ENCODE measurements at places on chromosomes 7 and 10.

DNA sequence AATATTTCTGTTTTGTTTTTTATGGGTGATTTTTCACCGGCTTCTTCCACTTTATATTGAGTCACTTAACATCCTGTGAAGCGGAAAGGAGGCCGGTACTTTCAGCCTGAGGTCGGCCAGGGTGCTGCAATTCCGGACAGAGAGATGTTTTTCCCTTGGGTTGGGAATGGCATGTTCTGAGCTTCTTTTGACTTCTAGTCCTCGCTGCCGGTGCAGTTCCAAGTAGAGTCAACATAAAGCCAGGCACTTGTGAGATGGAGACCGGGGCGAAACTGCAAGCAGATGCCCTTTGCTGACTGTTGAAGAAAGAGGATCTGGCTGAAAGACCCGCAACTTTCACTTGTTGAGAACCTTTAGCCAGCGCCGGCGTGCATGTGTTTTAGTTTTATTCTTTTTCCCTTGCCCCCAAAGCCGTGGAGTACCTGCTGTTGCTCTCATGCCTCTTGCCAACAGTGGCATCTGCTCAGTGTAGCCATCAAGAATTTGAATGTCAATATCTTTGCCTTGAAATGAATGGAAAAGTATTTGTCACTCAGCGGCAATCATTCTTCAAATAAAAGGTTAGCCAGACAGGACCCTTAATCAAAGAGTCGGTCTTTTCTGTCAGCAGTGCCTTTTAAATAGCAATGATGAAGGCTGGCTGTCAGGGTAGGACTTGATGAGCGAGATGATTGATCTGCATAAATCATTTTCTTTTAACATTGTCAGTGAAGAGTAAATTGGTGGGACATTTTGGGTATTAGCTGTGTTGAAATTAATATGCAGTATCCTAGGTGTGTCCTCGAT is 351.2 kb downstream of the LRMDA start:
- no peak for DNase-seq

DNA sequence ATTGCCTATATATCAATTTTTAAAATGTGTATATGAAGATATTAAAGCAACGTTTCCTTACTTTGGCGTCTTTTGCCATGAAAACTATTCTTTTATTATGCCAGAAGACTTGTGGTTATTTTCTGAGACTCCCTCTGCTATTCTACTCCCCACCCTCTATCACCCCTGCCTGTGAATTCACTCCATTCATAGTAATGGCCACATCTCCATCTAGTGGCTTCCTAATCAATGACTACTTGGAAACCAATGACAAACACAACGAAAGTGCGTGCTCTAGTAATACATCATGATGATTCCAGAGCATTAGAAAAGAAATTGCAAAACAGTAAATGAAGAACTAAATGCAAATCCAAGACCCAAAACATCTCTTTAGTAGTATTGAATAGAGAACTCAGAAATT is 186.7 kb upstream of the HGF start:
- DNase-seq = no peak

DNA sequence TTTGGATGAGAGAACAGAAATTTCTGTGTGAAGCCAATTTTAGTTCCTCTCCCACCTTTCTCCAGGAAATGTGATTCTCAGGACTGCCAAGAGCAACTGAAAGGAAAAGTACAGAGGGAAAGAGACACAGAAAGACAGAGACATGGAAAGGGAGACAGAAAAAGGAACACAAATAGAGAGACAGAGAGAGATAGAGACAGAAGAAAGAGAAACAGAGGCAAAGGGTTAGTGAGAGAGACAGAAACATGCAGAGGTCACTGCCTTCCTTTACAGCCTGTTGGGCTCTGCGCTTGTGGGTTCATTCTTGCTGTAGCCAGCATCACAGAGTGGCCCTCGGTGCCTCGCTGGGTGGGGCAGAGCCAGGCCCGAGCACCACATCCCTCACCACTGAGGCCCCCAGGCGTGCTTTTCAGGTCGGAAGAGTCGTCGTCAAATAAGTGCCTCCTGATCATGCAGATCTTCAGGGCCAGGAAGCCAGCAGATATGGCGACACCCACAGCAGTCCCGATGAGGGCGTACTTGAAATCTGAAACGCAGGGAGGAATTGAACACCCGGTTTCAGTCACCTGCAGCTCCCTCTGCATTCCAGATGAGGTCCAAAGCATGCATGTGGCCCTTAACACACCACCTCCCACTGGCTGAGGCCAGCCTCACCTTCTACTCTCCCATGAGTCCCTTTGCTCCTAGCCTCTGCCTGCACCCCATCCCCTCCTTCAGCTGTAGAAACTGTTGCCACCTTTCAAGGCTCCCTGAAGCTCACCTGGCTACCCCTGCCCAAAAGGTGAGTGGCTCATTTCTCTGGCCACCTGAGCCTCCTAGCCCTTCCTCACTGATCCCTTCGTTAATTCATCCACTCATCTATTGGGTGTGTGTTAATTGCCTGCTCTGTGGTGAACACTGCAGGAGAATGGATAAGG is 21.4 kb downstream of the TMEM273 start:
- DNase-seq = no peak

DNA sequence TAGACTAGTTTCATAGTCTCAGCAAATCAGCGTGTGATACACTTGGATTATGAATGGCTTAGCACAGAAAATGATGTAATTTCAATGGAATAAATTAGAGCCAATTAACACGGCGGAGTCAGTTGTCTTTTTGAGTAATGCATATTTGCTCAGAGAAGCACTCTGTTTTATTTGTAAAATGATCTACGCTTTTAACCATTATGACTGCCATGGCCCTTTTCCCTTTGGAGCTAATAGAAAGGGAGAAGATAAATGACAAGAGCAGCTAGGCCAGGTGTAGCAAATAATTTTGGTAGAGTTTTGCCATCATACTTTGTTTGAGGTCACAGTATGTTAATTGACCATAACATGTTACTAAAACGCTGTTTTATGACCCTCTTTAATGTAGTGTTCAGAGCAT is 86.8 kb downstream of the GPR158 start:
- peak; percentile 10 for DNase-seq

- DNase-seq = no peak
These were observed 72.6 kb downstream of the OSBPL3 start for GRCh38 chr7:24907311-24907886.

All from NCI-H1092 (cell line).